ENCODE measurements at places on chromosomes 2 and 18.
A peak's percentile ranks its signal among the peaks of the same experiment; 100 is the strongest.

DNA sequence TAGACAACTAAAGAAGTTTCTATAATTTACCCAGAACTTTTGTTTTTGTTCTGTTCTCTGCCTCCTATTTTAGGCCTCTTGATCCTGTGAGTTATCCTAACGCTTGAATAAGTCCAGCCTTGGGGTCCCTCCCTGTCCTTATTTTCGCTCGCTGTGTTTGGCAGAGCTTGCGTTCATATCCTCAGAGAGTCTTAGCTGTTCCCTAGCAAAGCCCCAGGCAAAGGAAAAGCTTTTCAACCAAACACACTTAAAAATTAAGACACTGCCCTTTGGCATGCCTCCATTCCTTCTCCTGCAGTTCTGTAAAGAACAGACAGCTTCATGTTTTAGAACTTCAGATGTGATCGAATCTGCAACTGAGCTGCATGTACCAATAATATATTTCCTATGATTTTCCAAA is 517.2 kb downstream of the SUCLG1 start:
- DNase-seq, result no peak

GRCh38 chr2:191959209-191959608 is 112.3 kb upstream of the CAVIN2 start:
- DNase-seq, result no peak

GRCh38 chr2:75041731-75042600 is 83.5 kb downstream of the POLE4 start:
- no peak for DNase-seq

GRCh38 chr18:37538526-37539205 is 26.9 kb downstream of the CELF4 start:
- no peak for DNase-seq

- DNase-seq, result peak; percentile 79
These were observed 19.2 kb downstream of the E2F6 start for GRCh38 chr2:11446733-11447248.

GRCh38 chr2:218819093-218819492 is 12.5 kb downstream of the PRKAG3 start:
- DNase-seq, result no peak

GRCh38 chr18:23738151-23738550 is 48.9 kb downstream of the LAMA3 start:
- DNase-seq, result no peak

DNA sequence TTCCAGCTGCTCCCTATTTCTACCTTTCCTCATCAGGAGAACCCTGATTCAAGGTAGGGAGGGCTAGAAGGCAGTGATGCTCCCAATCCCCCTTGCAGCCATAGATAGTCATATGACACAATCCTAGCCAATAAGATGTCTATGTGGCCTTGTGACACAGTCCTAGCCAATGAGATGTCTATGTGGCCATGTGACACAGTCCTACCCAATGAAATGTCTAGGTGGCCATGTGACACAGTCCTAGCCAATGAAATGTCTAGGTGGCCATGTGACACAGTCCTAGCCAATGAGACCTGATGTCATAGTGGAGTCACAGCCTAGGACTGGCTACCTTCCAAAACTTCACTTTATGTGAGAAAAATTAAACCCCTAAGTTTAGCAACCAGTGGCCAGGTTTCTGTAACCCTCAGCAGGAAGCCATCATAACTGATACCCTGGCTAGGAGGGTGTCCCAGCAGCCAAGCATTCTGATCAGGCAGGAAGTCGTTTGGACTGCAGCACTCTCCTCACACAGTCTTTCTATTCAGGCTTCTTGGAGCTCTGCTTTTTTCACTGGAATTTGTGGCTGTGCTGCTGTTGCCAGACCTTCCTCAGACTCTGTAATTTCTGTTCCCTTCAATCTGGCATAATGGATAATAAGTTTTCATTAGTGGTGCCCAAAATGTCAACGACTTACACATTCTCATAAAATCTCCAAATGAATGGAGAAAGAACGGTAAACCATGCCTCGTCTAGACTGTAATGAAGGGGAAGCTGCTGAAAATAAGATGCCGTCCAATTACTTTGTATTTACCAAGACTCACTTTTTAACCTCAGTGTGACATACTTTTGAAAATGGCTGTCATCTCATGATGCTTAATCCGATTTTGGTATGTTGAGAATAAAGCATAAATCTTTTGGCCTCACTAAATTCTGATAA is 165.0 kb upstream of the NCKAP5 start:
- no peak for DNase-seq

GRCh38 chr18:28714498-28714897 is 537.6 kb upstream of the CDH2 start:
- DNase-seq, result no peak

DNA sequence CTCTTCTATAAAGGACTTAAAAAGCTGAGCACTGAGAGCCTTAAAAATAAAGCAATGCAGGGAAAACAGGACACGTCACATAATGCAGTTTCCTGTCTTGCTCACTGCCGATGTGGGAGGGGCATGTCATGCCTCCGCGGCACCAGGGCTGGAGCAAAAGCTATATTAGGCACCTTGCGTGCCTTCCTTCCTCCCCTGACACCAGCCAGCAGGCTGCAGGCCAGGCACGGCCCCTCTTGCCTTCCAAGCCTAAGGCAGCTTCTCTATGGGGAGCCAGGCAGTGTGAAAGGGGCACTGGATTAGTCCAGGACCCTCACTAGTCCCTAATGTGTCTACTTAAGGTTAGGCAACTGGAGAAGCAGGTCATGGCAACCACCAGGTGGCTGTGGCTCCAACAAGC is 26.3 kb downstream of the MRPL35 start:
- no peak for DNase-seq

GRCh38 chr2:101832114-101832513 is 134.6 kb downstream of the MAP4K4 start:
- no peak for DNase-seq

- DNase-seq, result no peak
These were observed 38.3 kb downstream of the TMEM17 start for GRCh38 chr2:62467475-62468321.

DNA sequence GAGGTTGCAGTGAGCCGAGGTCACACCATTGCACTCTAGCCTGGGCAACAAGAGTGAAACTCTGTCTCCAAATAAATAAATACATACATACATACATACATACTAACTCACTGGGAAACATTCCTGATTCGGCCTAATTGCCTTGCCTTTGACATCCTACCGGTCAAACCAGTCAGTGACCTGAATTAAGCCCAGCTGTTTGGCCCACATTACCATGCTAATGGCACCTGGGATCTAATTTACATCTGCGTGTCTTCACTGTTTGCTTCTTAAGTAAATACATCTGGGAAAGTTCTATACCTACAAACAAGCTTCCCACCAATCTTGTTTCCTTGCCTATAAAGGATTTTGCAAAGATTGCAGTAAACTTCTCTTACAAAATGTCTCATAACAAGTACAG is 230.2 kb upstream of the ZC3H15 start:
- no peak for DNase-seq

DNA sequence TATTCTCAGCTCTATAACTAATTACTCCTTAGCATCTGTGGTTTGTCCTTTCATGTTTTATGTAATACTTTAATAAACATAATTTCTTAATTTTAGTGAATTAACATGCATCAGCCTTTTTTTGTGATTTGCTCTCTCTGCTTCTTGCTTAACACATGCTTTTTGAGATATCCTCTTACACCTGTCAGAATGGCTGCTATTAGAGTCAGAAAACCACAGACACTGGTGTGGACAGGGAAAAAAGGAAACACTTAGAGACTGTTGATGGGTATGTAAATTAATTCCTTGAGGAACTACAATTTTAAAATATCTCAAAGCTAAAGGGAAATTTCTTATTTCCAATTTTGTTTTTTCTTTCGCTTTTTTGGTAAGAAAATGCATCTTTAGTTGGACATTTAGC is 549.0 kb downstream of the ZNF804A start:
- DNase-seq, result no peak

DNA sequence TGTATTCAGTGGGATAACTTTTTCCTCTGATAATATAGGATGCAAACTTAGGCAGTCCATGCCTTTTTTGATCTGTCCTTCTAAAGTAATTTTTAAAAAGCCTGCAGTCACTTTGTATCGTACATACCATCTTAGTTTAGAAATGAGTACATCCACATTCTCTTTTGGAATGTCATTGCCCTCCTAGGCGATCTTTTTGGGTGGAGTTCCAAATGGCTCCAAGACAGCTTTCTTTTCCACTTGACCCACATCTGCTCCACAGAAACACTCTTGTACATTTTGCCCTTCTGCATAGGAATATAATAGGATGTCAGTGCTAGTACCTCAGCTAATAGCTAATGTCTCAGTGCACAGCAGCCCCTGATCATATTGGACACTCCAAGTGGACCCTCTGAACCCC is 21.8 kb upstream of the HTR2B start:
- DNase-seq, result no peak

DNA sequence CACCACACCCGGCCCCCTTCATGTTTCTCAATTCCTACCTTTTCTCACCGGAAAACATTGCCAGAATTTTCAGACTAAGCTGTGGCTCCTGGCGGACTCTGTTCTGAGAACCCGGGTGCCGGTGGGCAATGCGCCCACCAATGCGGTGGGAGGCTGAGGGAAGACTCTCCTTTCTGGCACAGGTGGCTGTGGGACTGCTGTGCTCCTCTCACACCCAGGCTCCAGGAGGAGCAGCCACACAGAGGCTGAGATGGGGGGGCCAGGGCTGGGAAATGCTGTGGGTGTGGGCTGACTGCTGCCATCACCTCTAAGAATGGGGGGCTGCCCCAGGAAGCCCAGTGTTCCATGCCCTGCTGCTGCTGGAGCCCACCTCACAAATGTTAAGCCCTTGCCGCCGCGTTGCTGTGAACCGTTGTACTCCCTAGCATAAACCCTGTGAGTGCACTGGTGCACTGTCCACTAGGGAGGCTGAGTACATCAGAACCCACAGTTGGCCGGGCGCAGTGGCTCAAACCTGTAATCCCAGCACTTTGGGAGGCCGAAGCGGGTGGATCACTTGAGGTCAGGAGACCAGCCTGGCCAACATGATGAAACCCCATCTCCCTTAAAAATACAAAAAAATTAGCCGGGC is 152.6 kb downstream of the LDLRAD4 start:
- DNase-seq, result no peak

DNA sequence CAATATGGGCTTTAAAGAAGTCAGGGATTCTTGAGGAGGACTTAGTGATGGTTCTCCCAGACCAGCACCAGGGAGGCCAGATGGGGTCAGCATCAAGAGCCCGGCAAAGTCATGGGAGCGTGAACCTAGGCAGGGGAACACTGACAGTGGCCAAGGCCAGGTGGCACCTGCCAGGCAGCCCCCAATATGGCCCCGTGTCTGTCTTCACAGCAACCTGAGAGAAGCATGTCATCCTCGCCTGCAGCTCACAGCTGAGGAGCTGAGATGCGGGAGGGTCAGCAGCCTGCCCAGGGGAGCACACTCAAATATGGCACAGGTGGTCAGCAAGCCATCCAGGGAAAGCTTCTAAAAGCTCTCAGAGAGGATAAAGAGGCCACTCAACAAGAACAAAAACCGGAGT is 105.7 kb upstream of the GPC1 start:
- no peak for DNase-seq

DNA sequence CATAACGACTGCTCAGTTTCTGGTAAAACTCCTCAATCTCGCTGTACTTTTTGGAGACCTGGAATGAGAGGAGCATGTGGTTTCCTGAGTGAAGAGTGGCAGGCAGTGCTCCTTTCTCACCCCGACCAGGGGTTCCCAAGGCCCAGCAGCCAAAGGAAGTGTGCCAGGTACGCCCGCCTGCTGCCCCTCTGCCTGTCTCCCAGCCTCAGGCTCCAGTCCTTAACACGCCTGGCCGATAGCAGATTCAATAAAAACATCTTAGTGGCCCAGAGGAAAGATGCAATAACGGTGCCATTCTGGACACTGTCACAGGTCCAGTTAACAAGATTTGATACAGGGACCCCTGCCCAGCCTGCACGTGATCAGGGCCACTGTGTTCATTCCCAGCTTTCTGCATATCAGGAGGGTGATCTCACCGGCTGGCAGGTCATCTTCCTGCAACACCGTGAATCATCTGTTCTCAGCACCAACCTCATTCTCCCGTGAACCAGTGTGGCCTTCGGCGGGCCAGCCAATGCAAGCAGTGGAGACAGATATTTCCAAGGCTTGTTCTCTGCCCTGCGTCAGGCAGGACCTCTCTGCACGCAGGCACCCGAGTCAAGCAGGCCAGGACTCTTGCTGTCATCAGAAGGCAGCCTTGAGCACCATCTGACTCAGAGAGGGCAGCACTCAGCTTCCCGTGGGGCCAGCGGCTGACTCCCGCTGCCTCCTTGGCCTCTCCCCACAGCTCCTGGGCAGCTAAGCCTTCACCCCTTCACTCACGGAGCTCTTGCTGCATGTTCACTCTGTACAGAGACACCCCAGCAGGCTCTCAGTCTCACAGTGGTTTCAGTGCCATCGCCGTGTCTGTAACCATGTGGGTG is 9.5 kb downstream of the HS1BP3 start:
- no peak for DNase-seq

- DNase-seq, result no peak
These were observed 604.2 kb upstream of the ZEB2 start for GRCh38 chr2:145124085-145124484.

GRCh38 chr2:28129955-28130695 is 239.6 kb downstream of the BABAM2 start:
- DNase-seq, result no peak

GRCh38 chr18:8657050-8657820 is 48.0 kb downstream of the RAB12 start:
- no peak for DNase-seq

DNA sequence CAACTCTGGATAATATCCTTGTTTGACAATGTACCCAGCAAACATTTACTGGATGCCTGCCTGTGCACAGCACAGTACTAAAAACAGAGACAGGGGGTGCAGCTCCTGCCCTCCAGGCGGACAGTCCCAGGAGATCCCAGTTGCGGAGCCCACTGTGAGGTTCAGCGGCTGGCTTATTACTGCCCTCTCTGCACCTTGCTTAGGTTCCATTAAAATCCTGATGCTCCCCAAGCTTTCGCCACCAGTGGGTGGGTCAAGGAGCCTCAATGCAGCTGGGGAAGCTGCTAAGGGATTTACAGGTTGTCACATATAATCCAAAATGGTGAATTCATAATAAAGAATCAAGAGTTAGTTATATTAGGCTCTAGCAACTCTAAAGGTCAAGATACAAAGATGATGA is 38.3 kb downstream of the CRACDL start:
- no peak for DNase-seq

- no peak for DNase-seq
These were observed 61.0 kb downstream of the CACNB4 start for GRCh38 chr2:152037743-152038435.

GRCh38 chr18:5478261-5478660 is 65.5 kb downstream of the EPB41L3 start:
- DNase-seq, result no peak

DNA sequence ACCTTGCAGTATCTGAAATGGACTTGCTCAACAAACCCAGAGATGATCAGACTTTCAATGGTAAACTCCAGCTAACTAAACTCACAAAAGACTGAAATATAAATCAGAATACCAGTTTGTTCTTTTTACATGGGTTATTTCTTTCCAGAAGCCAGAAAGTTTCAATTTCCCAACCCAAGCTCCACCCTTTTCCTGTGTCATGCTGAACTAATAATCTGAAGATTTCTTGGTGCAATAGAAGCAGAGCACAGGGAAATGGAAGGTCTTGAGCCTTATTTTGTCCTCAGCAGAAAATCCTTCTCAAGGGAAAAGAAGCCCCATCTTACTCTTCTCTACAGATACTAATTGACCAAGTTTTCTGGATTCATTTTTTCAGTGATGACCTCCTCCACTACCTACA is 93.3 kb upstream of the PAPOLG start:
- DNase-seq, result no peak

GRCh38 chr2:164840930-164841718 is 499 bp downstream of the COBLL1 start:
- peak; percentile 66 for DNase-seq

- DNase-seq, result no peak
These were observed 198.5 kb upstream of the HDAC4 start for GRCh38 chr2:239599299-239599698.

- no peak for DNase-seq
These were observed 42.6 kb downstream of the MCFD2 start for GRCh38 chr2:46872902-46873603.

All from NCI-H1694 (cell line).